ENCODE measurements at places on chromosomes 13 and 19.

DNA sequence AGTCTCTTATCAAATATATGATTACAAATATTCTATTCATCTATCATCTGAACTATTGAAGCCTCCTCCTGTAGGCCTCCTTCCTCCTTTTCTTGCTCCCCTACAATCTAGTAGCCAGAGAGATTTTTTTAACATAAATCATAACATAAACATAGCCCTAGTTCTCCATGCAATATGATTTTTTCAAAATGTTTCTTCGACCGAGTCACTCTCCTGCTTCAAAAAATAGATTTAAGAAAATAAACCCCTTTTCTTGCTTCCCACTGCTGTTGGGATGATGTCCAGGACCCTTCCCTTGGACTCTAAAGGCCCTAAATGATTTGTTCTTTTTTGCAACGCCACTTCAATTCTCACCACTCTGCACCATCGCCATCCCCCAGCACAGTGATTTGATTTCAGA, 319.7 kb upstream of the TSHZ3 start:
- DNase-seq = no peak

DNA sequence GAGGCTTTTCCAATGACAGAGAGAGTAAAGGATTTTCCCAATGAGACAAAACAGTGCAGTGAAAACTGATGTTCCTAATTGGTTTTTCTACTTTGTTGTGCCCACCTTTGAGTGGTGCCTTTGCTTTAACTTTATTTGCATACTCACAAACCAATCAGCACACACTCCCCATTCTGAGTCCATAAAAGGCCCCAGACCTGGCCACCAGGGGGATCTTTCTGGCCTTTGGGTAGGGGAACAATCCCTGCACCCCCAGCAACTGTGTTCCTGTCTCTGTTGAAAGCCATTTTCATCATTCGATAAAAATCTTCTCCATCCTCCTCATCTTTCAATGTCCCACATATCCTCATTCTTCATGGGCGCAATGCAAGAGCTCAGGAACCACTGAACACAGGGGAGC, 252.8 kb downstream of the B3GLCT start:
- DNase-seq = no peak

- no peak for DNase-seq
Measured at GRCh38 chr13:97316390-97316789, 94.3 kb downstream of the MBNL2 start.

GRCh38 chr13:24071016-24071415, 89.5 kb upstream of the SPATA13 start:
- no peak for DNase-seq

GRCh38 chr19:33416307-33417215, 43.1 kb downstream of the CEBPG start:
- DNase-seq = no peak

DNA sequence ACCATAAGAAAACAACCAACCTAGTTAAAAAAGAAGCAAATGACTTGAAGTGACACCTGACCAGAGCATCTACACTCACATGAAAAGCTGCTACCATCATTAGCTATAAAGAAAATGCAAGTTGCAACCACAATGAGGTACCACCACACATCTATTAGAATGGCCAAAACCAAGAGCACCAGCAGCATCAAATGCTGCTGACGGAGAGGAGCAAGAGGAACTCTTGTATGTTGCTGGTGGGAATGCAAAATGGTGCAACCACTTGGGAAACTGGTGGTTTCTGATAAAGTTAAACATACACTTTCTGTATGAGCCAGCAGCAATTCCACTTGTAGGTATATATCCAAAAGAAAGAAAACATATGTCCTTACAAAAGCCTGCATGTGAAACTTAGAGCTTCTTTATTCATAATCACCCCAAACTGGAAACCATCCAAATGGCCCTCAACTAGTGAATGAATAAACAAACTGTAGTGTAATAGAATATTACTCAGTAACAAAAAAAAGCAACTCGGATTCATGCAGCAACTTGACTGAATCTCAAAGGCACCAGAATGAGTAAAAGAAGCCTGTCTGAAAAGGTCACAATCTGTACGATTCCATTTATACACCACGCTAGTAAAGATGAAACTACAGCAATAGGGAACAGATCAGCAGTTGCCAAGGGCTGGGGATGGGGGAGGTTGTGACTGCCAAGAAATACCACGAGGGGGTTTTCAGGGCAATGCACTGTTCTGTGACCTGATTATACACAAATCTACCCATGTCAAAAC, 60.9 kb upstream of the RANBP3 start:
- no peak for DNase-seq

DNA sequence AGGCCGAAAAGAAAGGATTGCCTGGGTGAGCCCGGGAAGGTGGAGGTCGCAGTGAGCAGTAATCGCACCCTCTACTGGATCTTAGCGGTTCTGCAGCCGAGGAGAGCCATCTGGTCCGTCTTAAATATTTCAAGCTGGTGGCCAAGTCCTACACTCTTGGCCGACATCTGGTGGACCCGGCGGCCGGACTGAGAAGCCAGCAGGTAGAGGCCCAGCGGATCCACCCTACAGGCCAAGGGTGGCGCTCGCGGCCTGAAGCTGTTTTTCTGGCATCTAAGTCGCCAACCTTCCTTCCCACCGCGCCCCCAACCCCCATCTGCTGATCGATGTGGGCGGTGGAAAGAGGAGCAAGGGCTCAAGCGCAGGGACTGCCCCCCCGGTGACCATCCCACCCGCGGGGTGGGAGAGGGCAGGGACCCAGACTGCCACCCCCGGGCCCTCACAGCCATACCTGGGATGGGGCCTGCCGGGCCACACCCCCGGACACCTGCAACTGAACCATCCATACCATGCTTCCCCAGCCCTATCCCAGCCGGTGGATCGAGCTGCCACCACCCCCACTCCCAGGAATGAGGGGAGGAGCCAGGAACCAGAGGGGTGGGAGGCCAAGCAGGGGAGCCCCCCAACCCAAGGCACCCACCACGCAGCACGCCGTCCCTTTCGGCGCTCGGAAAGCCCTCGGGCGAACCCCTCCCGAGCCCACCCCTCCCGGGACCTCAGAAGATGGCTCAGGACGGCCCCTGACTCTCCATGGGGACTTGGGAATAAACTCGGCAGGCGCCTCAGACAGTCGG, 46.3 kb upstream of the ZNF730 start:
- DNase-seq = no peak

GRCh38 chr13:30581582-30581981, 36.1 kb upstream of the USPL1 start:
- no peak for DNase-seq

DNA sequence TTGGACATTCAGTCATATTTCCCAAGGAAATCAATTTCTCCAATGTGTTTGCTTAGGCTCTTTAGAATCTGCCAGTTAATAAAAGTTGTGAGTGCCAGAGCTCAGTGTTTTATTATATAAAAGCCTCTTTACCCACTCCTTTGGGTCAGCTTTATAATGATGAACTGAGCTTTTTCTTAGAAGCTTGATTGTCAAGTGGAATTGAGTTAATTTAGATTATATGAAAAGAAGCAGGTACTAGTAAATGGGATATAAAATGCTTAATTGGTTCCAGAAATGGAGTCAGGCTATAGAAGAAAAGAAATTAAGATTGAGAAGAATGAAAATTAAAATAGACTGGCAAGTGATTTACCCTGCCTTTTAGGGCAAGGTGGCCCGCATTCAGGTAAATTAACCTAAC, 363.2 kb downstream of the SLITRK6 start:
- no peak for DNase-seq

DNA sequence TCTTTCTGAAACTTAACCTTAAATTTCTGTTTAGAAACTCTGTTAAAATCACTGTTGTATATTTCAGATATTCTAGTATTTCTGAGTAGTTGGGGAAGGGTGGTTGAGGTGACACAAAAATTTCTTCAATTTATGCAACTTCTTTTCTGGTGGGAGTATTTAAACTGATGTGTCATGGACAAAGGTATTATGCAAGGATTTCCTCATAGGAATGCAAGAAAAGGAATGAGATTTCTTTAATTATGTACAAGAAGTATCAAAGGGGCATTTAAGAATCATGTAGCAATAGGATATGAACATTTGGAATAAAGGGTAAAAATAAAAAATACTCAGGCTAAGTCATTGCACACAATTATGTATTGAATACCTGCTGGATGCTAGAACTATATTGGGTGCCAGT, 575.8 kb upstream of the KLF12 start:
- no peak for DNase-seq

GRCh38 chr19:5246554-5247155, 94.0 kb downstream of the PTPRS start:
- DNase-seq = no peak

DNA sequence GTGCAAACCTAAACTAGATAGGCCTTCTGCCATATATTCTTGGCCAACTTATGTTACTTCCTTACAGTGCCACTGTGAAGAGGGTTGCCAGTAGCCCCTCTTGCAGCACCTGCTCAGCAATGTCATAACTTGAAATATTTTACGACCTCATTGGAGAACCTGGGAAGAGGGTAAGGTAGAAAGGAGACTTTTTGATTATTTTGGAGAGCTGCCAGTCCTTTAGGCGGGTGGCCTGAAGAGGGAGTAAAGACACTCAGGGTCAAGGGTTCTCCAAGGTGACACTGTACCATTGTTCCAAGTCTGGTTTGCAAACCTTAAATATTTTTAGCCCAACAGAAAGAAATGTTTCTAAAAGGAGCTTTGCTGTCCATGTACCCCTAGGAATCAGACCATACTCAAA, 118.3 kb downstream of the FLT1 start:
- no peak for DNase-seq

Measured in anterior cingulate cortex (tissue), 58 donors.